ENCODE measurements at places on chromosomes 2 and 18. TPM values are rescaled to one million over a fixed set of nuclear protein-coding genes. Genes with fewer than 3 reads are reported as not detected.

DNA sequence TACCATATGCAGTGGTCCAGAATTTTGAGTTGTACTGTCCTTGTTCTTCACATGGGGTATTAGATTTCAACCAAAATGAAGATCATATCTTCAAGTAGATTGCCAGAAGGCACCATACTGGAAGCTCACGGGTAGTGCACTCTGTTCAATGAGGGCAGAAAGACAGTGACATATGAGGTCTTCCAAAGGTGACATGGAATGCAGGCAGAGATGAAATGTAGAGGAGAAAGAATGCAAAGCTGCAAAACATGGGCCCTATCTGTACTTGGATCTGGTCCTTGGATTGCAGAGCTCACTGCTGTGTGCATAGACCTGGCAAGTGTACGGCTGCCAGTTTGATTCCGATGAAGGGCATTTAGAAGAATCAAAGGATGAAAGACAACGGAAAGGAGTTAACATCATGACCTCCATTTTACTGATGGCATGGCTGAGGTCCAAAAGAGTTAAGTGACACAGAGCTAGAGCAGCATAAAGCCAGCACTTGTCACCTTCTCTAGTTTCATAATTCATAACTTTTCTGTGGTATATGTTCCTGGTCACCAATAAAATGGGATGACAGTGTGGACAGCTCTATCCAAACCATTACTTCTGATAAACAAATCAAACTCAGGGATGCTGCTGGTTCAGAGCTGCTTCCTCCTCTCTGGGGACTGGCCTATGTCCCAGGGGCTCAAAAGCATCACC lies 64.7 kb downstream of the BCL2 start:
- DNase-seq, result no peak

- no peak for DNase-seq
Measured at GRCh38 chr2:36058076-36058475, 297.5 kb upstream of the CRIM1 start.

DNA sequence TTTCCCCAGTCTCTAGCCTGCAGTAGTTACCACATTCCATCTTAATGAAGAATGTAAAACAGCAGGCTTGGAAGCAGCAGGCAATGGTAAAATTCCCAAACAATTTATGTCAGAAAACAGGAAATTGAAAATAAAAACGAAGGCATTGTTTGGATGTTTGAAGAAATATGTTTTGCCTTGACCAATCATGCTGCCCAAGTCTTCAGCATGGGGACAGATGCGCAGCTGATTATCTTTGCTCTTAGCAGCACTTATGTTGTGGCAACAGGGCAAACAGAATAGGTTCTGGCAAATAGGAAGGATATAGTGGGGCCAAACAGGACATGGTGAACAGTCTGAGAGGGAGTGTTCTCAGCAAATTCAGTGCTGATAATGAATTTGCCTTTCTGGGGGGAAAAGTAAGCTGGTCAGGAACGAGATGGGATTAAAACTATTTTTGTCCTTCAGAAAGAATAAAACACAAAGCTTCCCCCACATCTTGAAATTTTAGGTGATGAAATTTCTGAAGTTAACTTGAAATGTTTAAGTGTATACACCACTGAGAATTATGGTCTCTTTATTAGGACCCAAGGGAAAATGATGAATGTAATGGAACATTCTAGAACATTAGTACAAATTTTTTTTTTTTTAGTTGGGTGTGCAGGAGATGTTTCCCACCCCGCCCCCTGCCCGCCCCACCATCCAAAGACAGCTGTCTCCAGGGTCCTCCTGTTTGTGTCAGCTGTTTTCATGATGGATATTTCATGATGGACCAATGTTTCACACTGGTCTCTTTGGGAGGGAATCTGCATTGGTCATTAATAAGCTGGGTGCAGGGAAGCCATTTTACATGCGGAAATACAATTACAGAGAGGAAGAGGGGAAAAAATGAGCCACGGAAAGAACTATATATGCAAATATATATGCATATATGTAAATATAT lies 239.5 kb upstream of the REV1 start:
- no peak for DNase-seq

DNA sequence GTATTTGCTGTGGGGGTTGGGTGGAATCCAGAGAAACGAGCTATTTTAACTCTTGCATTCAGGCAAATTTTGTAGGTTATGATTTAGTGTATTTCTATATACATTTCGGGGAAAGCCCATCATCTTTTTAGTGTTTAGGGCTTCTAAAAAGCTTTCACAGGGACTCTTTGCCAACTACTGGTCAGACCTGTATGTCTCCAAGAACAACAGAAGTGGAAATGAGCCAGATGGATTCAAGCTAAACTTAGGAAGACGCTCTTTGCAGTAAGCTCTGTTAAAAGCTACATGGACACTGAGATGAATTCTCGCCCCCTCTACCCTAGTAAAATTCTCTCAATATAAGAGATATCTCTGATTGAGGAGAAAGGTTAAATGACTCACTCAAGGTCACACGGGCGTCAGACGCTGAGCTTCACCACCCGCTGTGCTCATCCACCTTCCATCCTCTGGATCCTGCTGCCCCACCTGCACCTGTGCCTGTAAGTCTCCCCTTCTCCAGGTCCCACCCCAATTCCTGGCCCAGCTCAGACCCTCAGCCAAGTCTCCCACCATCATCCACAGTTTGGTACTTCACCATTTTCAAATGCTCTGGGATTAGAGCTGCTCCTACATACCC lies 85.6 kb downstream of the MARCHF4 start:
- DNase-seq, result no peak

DNA sequence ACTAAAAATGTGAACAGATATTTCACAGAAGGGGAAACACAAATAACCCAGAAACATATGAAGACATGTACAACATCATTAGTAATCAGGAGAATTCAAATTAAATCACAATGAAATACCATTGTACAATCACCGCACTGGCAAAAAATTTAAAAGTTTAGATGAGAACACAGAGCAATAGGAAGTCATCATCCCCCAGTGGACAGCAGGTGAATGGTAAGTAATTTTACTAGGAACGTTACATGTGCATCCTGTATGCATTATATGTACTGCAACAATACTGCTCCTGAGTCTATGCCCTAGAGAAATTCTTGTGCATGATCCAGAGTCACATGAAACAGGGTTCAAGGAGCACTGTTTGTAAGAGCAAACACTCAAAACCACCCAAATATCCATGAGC lies 713.8 kb downstream of the NRXN1 start:
- no peak for DNase-seq

DNA sequence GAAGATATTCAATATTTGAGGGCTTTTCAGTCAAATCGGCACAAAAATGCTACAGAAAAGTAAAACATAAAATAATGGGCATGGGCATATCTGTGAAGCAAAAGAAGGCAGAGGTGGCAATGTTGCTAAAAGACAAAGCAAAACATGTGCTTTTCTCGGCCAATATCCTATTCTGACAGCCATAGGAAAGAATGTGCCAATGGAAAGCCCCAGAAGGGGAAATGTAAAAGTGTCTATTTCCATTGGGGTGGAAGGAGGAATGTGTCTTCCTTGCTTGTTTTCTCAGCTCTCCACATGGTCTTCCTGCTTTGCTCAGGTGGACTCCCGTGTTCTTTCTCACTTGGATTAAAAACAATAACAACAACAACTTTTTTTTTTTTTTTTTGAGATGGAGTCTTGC lies 13.7 kb upstream of the PER2 start:
- no peak for DNase-seq

- no peak for DNase-seq
Measured at GRCh38 chr2:230258483-230258882, 32.9 kb downstream of the SP140 start.

GRCh38 chr18:32381761-32382160 lies 88.9 kb downstream of the GAREM1 start:
- DNase-seq, result no peak

DNA sequence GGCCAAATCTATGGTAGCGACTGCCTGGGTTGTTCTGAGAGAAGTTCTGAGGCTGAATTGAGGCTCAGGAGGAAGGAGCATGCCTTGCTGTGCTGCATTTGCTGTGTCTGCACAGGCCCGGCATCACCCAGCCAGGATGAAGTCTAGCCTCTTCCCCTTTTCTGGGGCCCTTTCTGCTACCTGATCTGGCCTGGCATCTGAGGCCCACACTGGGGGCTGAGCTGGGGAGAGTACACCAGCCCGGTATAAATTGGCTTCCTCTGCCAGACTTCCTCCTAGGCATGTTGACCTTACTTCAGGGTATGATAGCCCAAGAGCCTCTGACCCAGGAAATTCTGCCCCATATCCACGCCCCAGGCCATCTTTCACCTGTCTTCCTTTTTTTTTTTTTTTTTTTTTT lies 30.0 kb downstream of the MRPL35 start:
- no peak for DNase-seq

DNA sequence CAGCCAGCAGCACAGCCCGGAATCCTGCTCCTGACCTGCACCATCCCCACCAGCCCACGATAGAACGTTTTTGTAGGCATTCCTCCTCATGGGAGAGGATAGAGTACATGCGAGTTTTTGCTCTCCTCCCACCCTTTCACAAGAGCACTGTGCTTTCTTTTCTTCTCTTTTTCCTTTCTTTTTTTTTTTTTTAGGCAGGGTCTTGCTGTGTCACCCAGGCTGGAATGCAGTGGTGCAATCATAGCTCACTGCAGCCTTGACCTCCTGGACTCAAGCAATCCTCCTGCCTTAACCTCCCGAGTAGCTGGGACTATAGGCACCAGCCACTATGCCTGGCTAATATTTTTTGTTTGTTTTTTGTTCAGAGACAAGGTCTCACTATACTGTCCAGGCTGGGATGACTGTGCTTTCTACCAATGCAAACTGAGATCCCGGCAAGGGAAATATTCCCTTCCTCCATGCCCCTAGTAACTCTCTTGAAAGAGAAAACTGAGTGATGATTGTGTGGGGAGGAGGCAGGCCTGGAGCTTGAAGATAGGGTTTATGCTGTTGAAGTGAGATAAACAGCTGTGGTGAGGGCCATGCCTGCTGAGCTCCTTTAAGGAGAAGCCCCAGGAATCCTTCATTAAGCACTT lies 82.6 kb upstream of the TXNDC2 start:
- DNase-seq, result no peak

GRCh38 chr2:22838461-22838860 lies 546.5 kb upstream of the KLHL29 start:
- DNase-seq, result no peak

DNA sequence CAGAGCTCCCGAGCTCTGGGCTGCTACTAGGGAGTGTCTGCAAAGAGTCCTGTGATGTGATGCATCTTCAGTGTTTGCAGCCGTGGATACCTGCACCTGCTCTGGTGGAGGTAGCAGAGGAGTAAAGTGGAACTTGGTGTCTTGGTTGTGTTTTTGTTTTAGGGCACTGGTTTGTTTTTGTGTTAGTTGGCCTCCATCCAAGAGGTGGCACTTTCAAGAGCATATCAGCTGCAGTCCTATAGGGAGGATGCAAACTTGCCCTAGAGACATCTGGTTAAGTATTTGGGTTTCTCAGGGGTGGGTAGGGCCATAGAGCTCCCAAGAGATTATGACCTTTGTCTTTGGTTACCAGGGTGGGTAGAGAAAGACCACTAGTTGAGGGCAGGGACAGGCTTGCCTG lies 1249.0 kb upstream of the FAM98A start:
- DNase-seq, result no peak

DNA sequence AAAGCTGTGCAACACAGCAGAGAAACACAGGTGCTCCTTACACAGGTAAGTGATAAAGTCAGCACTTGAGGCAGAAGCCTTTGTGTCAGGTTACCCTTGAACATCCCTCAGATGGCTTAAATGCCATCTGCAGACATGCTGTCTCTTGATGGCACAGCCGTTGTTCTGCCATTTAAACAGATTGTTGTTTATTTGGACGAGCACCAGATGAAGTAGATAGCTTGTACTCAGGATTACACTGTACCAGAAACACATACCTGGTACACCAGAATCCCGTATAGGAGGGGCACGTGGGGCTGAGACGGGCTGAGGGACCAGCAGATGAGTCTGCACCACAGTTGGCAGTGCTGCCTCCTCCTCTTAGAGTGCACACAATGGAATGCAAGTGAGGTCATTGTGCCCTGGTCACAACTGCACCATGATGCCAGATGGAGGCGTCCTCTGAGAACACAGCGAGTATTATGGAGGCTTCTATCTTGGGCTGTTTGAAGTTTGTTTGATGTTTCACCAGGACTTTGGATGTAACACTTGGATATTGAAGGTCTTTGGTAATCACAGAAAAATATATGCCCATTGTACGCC lies 143.0 kb downstream of the TANC1 start:
- no peak for DNase-seq

DNA sequence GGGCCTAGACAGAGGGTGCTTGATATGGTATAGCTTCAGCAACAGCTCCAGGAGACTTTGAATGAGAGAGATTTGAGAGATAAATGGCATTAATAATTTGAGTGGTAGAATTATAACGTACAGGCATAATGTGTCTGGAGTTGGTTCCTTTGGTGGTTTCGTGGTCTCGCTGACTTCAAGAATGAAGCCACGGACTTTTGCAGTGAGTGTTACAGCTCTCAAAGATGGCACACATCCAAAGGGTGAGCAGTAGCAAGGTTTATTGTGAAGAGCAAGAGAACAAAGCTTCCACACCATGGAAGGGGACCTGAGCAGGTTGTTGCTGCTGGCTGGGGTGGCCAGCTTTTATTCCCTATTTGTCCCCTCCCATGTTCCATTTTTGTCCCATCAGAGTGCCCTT lies 23.1 kb downstream of the PDCD1 start:
- no peak for DNase-seq

DNA sequence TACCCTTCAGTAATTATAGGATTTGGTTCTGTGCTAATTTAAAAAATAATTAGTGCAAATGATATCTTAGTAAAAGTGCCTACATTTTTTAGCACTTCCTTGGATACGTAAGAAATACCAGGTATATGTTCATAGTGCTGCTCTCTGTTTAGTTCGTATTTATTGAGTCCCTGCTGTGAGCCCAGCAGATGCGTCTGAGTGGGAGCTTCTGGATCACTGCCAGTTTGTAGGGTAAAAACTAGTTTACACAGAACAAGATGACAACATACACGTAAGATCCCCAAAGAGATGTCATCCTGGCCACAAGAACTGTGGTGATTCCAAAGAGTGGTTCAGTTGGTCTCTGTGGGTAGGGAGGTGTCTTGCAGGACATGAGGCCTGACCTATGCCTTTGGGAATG lies 103.2 kb downstream of the CTIF start:
- DNase-seq, result no peak

GRCh38 chr18:77210249-77210648 lies 39.4 kb upstream of the GALR1 start:
- no peak for DNase-seq

Gene NEB
- 1.2 TPM for total RNA-seq

- no peak for DNase-seq
Measured at GRCh38 chr2:85785871-85786270, 32.1 kb downstream of the ATOH8 start.

- no peak for DNase-seq
Measured at GRCh38 chr2:231383416-231384108, 11.9 kb upstream of the B3GNT7 start.

Measured in activated T-cell treated with anti-CD3 and anti-CD28 coated beads, Interleukin-2, amount 50 U/mL, for 72 hours (primary cell).